ENCODE measurements at places on chromosomes 7 and 10.
A peak's percentile ranks its signal among the peaks of the same experiment; 100 is the strongest.

DNA sequence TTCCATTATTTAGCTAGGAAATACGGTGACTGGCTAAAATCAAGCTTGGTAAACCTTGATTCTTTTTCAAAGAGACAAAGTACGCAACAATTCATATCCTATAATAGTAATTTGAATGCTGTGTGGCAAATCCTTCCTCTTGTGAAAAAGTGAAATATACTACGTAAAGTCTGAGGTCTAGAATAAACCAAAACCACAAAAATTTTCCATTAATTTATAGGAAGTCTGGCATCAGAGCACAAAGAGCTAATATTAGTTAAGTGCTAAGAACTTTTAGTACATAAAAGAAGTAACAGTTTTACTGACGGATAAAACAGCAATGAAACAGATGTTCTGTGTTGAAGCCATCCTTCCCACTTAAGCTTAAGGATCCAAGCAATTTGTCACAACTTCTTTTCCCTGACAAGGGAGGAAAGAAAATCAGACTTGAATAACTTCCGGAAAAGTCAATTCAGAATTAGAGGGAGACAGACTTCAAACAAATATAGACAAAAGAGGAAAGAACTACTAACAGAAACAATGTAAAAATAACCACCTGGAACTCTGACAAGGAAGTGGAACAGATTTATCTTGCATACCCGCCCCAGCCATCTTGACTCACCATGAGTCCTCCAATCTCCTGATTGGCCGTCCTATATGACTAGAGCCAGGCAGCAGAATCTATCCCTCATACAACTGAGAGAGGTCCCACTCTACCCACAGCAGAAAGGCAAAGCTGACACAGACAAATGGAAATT is 34.6 kb downstream of the RHEB start:
- DNase-seq = peak; percentile 75

DNA sequence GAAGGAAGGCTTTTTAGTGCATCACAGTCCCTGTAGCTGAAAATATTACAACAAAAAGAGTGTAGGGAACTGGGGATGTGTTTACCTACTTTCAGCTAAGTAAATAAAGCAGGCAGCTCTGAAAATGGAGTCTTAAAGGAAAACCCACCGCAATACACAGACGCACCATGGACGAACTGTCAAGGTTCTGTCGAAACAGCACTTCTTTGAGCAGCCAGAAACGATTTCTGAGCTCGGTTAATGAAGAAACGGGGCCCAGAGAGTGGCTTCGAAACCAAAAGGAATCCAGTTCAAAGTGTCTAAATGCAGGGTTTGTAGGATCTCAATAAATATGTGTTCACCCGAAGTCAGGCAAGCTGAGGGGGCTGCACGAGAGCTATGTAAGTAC is 275.4 kb upstream of the NEBL start:
- no peak for DNase-seq

DNA sequence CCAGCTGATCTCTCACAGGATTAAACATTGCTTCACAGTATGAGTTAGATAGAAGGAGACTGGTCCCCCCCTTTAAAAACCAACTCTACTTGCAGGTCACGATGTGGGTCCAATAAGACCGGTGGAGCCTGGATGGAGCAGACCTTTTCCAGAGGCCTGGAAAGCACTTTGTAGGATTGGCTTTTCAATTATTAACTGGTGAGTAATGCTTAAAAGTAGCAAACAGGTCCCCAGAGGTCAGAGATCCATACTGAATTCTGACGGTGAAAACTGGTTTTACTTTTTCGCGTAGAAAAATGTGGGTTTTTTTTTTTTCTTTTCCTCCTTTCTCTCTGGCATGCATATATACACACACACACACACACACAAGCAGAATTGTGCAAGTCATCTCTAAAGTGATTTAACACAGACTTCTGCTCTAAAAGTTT is 74.9 kb upstream of the OGDHL start:
- peak; percentile 7 for DNase-seq

GRCh38 chr10:15624401-15625196 is 95.1 kb downstream of the ITGA8 start:
- peak; percentile 65 for DNase-seq

DNA sequence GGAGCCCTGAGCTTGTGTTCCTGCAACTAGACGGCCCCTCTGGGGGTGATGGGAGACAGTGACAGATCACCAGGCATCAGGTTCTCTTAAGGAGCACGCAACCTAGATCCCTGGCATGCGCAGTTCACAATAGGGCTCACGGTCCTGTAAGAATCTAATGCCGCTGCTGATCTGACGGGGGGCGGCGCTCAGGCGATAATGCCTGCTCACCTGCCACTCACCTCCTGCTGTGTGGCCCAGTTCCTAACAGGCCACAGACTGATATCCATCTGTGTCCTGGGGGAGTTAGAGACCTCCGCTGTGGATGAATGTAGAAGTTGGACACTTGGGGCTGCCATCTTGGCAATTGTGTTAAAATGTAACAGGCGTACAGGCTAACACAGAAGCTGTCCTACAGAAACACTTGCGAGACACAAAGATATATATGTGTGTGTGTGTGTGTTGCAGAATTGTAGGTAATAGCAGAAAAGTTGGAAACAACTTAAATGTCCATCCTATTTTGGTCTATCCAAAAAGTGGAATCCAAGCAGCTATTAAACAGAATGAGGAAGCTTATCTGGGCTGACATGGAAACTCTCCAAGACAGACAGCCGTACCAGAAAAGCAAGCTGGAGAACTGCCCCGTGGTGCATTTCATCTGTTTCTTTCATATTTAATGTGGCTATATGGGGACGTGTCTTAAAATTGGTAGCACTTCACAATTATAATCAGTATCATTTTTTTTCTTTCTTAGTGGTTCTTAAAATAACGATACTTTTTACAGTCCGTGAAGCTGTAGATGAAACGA is 82.8 kb downstream of the MKI67 start:
- DNase-seq = no peak

- DNase-seq = no peak
These were observed 72.1 kb downstream of the TCERG1L start for GRCh38 chr10:131239450-131239849.

GRCh38 chr7:23454881-23455526 is 15.3 kb downstream of the IGF2BP3 start:
- no peak for DNase-seq

DNA sequence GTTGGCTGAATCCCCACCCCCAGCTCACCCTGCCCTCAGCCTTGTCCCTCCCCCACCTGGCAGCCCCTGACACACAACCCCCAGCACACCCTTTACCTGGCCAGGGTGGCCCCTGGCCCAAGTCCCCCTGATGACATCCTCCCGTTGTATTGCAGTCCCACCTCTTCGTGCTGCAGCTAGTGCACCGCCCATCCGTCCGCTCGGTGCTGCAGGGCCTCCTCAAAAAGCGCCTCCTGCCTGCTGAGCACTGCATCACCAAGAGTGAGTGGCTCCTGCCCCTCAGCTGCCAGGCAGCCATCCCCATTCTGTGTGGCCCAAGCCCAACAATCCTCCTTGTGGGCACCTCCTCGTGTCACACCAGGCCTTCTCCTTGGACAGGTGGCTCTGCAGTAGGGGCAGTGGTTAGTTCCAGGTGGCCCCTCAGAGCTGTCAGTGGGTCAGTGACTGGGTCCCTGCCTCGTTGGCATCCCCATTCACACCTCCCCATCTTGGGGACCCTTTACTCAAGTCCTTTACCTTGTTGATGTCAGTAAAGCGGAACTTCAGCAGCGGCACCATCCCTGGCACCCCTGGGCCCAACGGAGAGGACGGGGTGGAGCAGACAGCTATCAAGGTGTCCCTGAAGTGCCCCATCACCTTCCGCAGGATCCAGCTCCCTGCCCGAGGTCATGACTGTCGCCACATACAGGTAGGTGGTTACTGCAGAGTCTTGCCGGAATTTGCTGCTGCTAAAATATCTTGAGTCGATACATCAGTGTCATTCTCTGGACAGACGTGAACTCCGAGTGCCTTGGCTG is 14.3 kb downstream of the ZMIZ2 start:
- DNase-seq = no peak

- no peak for DNase-seq
These were observed 12.8 kb downstream of the ZC3HAV1L start for GRCh38 chr7:139023076-139023475.

- DNase-seq = no peak
These were observed at the start of gene WDFY4 for GRCh38 chr10:48684792-48685623. Gene WDFY4 (plus strand): TSS chr10:48684873. CDS start chr10:48709733, 24,860 bp downstream.

DNA sequence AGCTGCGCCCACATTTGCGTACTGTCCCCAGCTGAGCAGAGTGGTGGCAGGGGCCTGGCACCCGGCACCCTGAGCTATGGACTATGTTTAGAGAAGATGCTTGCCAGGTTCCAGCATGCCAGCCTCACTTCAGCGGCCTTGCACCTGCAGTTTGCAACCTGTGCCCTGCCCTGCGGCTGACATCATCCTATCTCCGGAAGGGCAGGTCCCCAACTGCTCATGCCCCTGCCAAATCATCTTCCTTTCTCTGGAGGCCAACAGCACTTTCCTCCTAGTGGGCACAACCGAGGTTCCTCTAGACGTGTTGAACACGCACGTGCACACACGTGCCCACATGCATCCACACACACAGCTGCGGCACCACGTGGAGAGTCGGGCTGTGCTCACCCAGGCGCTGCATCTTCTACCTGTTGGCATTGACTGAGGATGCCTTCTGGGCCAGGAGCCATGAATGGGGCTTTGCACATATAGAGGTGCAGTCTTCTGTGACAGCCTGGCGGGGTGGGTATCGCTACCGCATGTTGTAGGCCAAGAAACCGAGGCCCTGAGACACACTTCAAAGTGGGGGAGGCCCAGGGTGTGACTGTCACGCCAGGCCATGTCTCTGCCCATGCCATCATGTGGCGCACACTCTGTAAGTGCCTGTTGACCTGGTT is 24.5 kb downstream of the CNPY1 start:
- no peak for DNase-seq

DNA sequence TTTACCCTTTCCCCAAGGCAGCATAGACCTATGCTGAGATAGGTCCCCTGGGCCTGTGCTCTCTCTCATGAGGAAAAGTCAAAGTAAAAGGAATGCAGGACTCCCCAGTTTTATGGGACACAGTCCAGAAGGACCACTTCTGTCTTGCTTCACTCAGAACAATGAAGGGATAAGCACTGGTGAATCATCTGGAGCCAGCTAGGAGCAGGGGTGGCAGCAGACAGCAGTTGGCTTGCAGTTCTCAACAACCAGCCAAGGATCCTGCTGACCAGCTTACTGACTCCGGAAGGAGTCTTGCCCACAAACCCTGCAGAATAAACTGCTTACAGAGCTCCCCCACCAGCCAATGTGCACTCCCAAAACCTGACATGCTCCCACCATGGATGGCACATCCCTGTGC is 152.1 kb upstream of the GHITM start:
- DNase-seq = no peak

- no peak for DNase-seq
These were observed 29.4 kb upstream of the C10orf71 start for GRCh38 chr10:49269523-49269922.

- DNase-seq = no peak
These were observed 484 bp downstream of the ZWINT start for GRCh38 chr10:56360583-56360966.

GRCh38 chr10:9209105-9209798 is 1154.8 kb downstream of the GATA3 start:
- peak; percentile 55 for DNase-seq

- DNase-seq = no peak
These were observed 128.3 kb downstream of the TCF7L2 start for GRCh38 chr10:113078282-113078907.

GRCh38 chr7:138848056-138848980 is 50.3 kb upstream of the ATP6V0A4 start:
- peak; percentile 10 for DNase-seq

DNA sequence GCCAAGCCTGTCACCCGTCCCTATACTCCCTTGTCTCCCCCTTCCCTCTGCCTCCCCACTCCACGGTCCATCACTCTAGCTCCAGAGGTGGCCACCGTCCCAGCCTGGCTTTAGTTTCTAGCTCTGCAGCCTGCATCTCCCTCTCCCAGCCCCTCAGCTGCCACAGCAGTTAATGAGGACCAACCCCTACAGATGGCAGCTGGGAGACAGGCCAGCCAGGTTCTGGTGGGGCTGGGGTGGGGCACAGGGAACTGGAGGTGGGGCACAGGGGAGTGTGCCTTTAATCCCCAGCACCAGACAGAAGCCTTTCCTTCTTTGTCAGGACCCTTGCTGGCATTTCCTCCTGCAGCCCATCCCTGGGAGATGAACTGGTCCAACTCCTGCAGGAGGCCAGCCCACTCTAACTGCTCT is 21.1 kb downstream of the UNC5B start:
- DNase-seq = no peak

- no peak for DNase-seq
These were observed 6.1 kb downstream of the PTPRN2 start for GRCh38 chr7:158581440-158582088.

- no peak for DNase-seq
These were observed 1.4 kb downstream of the OR6B1 start for GRCh38 chr7:144001543-144001942.

- DNase-seq = no peak
These were observed 17.1 kb downstream of the TRIM24 start for GRCh38 chr7:138477081-138477578.

- no peak for DNase-seq
These were observed 59.0 kb downstream of the TBXAS1 start for GRCh38 chr7:139887992-139888481.

DNA sequence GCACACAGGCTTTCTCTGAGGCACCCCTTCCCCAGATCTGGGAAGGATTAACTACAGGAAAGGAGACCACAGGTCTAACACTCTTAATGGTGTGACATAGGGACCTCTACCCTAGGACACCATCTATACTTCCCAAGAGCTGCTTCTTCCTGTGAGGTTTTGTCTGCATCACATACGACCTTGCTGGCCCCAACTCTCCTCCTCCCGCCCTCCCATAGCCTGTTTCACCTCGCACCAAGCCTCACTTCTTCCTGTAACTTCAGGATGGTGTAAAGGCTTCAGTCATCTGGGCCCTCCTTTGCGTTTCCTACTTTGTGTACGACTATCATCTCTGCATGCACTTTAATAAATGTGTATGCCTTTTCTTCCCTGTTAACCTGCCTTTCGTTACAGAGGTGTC is 274.3 kb downstream of the KLF6 start:
- no peak for DNase-seq

- no peak for DNase-seq
These were observed 25.8 kb downstream of the LAMB4 start for GRCh38 chr7:108104324-108104723.

- no peak for DNase-seq
These were observed 4.5 kb upstream of the PRKAR1B start for GRCh38 chr7:731440-732085.

- no peak for DNase-seq
These were observed 45.5 kb upstream of the TMEM140 start for GRCh38 chr7:135102372-135102771.

DNA sequence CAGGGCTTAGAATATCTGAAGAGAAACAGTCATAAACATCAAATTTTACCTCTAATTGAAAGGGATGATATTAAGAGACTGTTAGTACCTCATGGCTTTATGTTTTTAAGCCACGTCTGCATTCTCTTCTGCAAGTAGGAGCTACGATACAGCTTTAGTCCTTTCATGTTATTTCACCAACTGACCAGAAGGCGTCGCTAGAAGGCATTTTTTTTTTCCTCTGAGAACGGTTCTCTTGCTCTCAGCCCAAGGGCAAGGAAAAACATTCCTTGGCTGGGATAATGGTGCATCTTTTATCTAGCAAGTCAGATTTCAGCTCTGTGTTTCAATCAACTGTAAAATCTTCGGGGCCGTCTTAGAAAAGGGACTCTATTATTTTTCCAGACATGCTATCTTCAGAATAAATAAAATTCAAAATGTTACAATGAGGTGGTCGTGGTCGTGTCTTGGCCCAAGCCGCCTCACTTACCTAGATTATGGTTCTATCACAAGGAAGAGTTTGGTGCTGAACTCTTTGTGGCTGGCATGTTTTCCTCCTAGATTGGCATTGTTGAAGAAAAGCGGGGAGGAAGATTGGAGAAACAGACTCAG is 41.6 kb upstream of the LYZL2 start:
- peak; percentile 77 for DNase-seq

GRCh38 chr7:44973610-44974401 is 5.0 kb downstream of the MYO1G start:
- no peak for DNase-seq
